Activated T-helper 17 cell treated with anti-CD3 and anti-CD28 coated beads, Interleukin-2, amount 50 U/mL, for 72 hours (primary cell): ENCODE measurements at places on chromosomes 3 and 15.
A peak's percentile ranks its signal among the peaks of the same experiment; 100 is the strongest.

DNA sequence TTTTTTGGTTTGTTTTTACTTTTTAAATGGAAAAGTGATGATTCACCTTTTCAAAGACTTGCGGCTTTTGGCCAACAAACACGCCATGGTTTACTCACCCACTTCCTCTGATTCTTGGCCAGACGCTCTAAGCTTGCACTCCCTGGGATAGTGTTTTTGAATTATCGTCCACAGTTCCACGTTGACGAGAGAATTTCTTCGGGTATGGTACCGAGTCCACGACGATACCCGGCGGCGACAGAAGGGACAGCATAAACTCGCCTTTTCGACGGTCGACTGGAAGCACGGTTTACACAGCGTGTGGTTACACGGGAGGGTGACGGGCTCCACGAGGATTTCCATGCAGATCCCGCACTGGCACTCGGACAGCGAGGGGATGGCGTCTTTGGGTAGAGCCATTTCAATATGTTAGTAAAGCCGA, 783 bp downstream of the RNF168 start:
- peak; percentile 54 for ATAC-seq

DNA sequence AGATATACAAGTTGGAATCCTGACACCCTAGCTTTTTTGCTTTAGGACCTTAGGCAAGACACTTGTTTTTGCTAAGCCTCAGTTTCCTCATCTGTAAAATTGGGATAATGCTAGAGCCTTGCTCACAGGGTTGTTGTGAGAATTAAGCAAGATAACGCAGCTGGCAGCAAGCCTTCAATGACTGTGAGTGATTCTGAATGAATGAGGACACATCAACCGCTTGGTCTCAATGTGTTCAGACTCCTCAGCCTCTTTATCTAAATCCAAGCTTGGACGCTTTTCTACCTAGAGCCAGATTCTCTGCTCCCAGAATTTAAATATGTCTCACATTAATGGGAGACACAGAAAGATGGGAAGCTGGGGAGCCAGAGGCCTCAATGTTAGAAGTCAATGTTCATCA, 11.8 kb upstream of the TLE3 start:
- ATAC-seq: no peak

DNA sequence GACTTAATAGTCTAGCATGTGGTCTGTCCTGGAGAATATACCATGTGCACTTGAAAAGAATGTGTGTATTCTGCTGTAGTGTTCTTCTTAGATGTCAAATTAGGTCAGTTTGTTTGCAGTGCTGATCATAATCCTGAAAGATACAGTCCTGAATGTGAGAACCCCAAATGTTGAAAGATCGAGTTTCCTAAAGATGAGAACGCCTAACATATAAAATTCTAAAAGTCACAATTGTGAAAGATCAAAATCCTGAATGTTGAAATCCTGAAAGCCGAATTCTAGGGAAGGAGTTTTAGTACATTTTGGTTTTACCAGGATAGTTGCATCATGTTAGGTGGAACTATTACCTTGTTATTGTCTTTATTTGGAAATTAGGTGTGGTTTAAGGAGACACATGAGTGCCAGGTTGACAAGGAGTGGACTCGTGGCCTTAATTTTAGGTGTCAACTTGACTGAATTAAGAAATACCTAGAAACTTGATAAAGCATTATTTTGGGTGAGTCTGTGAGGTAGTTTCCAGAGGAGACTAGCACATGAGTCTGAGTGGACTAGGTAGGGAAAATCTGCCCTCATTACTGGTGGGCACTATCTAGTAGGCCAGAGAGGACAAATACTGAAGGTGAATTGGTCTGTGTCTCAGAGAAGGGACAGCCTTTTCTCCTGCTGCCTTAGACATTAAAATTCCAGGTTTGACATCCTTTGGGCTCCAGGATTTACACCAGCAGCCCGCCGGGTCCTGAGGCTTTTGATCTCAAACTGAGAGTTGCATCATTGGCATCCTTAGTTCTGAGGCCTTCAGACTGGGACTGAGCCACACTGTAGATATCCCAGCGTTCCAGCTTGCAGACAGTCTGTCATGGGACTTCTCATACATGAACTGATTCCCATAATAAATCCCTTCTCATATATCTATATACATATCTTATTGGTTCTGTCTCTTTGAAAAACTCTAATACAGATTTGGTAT, 77.1 kb downstream of the LRRC28 start:
- ATAC-seq: no peak

- ATAC-seq: no peak
Observed at GRCh38 chr3:157274644-157275137, 114.7 kb upstream of the CCNL1 start.

DNA sequence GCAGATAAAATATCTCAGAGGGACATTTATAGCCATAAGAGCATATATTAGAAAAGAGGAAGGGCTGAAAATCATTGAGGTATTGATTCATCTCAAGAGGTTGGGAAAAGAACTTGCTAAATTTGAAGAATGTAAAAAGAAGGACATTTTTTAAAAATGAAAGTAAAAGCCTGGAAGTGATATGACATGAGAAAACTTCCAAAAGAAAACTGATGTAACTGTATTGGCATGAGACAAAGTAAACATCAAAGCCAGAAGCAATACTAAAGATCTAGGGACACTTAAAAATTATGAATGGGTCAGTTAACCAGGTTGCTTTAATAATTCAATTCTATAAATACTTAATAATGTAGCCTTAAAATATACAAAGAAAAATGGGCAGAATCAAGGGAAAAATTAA, 31.9 kb downstream of the CEP63 start:
- no peak for ATAC-seq

DNA sequence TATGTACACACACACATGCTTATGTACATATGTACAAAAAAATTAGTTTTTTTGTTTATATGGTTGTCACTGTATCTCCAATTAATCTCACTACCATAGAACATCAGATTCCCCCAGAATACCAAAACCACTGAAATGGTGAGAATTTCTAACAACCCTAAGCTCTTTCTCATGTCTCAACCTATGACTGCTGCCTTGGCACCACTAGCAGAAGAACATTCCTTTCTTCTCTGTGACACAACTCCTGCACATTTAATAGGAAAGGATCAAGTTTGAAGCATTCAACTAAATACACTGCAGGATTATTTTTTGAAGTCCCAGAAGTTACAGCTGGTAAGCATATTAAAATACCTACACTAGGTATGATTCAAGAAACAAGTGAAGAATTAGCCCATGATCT, 109.6 kb downstream of the FAM174B start:
- ATAC-seq: no peak

GRCh38 chr3:4959180-4959579, 20.1 kb upstream of the BHLHE40 start:
- no peak for ATAC-seq

- ATAC-seq: no peak
Observed at GRCh38 chr15:39092761-39093160, 488.1 kb upstream of the THBS1 start.

DNA sequence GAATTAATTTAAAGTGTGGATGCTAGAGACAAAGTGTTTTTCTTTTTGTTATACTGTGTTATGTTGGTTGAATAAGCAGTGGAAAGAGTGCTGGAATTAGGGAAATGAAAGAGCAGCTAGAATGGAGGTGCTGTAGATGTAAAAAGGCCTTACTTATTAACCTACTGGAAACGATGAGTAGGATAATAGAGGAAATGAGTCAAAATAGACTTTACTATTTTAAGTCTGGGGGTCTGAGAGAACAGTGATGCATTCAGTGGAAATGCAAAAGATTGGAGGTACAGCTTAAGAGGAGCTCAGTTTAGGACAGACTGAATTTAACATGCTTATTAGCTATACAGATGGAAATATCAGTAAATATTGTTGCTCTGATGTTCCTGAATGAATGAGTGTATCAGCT, 674.0 kb downstream of the OTOL1 start:
- no peak for ATAC-seq

DNA sequence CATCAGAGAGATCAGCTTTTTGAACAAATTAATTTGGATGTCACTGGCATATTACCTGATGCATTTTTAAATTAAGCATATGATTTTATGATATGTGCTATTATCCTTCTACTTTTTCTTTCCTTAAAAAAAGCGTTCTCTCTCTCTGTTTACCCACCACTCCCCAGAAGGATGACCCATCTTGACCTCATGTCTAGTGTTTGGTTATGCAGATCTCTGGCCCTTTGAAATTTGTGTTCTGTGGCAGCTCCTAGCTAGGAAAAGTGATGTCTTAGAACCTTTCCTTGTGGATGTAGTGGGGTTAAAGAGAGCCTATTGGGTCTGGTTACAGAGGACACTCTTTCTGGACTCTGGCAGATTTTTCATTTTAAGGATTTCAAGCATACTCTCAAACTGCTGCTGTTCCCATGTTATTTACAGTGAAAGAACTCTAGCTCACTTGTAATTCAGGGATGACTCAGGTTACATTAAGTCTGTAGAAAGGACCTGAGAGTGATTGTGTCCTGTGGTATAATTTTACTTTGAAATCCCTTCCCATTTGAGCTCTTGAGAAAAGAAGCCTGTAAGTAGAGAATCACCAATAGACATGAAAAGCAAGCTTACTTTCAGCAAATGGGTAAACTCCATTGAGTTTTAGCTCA, 23.8 kb downstream of the ARHGEF26 start:
- no peak for ATAC-seq

DNA sequence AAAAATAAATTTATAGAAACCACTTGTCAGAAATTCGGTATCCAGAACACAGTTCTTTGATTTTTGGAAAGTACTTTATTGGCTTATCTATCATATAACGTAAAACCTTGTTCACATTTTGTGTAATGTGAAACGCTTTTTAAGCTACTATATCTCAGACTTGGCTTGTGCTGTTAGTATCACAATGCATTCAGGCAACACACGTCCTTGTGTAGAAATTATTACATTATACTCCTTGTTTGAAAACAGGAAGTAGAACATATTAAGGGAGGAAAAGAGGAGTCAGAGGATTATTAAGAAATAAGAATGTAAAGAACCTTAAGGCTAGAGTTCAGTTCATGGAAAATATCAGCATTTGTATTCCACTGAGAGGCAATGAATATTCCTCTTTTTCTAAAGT, 1.6 kb downstream of the DNAJC13 start:
- ATAC-seq: no peak

DNA sequence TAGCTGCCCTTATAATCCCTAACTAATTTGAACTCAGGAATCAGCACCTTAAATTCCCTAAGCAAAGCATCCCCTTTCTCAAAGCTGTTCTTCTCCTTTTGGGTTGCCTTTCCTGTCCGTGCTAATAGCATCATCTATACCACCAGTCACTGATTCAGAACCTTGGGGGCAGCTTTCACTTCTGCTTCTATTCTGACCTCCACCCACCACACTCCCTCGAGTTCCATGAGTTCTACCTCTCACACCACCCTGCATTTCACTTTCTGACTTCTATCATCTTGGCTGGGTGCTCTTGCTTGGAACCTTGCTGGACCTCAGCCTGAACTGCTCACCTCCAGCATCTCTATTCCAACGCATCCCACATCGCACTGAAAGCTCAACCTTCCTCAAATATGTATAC, 55.4 kb upstream of the KCNMB2 start:
- no peak for ATAC-seq

DNA sequence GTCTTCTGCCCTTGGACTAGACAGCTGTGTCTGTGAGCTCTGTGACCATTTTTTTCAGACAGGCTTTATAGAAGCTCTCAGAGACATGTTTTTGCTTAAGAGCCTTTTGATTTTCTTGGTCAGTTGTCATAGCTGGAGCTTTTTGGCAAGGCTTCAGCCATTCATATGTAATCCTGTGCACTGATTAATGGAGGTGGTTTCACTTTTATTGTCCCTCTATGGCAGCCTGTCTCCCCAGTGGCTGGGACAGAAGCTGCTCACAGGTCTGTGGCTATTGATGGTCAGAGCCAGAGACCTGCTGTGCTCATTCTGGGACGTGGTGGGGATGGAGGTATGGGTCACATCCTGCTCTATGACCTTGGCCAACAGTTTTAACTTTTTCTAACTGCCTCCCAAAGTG, 226.6 kb upstream of the LRRFIP2 start:
- no peak for ATAC-seq

- no peak for ATAC-seq
Observed at GRCh38 chr3:5232570-5232969, 45.1 kb downstream of the EDEM1 start.

- ATAC-seq: peak; percentile 42
Observed at GRCh38 chr3:148998715-148999423, 7.5 kb downstream of the GYG1 start.

GRCh38 chr15:58114812-58115211, 23.4 kb upstream of the AQP9 start:
- ATAC-seq: no peak

GRCh38 chr3:10366651-10367101, 45.8 kb upstream of the SEC13 start:
- ATAC-seq: peak; percentile 82

- no peak for ATAC-seq
Observed at GRCh38 chr3:38453913-38454177, 155 bp downstream of the ACVR2B start.

GRCh38 chr3:49967291-49967690, 27.3 kb downstream of the RBM6 start:
- ATAC-seq: no peak

- ATAC-seq: peak; percentile 44
Observed at GRCh38 chr3:31724651-31725050, 191.9 kb downstream of the STT3B start.

DNA sequence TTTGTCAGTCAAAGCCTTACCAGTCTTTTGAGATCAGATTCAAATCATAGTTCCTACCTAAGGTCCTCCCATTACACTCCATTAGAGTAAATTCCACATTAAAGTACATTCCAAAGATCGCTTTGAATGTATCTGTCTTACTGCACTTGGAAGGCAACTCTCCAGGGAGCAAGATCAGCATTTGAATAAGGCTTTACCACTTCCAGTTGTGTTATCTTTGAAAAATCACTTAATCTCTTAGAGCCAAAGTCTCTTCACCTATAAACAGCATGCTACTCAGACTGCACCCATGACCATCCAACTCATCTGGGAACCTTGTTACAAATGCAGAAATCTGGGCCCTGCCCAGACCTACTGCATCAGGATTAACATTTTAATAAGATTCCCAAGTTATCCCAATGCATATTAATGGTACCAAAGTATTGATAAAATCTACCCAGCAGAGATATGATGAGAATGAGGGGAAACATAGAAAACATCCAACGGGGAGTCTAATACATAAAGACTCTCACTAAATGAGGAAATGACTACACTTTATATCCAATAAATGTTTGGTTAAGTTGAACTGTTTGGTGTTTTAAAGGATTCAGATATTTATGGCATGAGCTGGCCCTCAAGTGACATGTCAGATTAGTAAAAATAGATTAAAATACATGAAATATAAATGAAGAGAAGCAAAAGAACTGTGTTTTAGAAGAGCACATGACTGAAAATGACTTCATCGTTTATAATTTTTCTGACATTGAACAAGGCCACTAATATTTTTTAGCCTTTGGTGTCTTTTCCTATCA, 75.9 kb downstream of the TNIK start:
- no peak for ATAC-seq

DNA sequence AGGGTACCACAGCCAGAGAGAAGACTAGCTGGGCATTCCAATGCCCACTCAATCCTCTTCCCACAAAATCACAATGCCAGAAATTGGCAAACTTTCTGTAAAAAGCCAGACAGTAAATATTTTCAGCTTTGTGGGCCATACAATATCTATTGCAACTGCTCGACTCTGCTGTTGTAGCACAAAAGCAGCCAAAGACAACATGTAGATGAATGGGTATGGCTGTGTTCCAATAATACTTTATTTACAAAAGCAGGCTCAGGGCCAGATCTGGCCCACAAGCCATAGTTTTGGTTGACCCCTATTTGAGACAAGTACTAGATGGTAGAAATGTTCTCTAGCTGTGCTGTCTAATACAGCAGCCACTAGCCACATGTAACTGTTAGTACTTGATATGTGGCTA, 330.9 kb downstream of the ERC2 start:
- no peak for ATAC-seq
